ENCODE measurements at places on chromosomes 6 and 20.

GRCh38 chr6:132458887-132459604 is 53.9 kb downstream of the STX7 start:
- DNase-seq = no peak

DNA sequence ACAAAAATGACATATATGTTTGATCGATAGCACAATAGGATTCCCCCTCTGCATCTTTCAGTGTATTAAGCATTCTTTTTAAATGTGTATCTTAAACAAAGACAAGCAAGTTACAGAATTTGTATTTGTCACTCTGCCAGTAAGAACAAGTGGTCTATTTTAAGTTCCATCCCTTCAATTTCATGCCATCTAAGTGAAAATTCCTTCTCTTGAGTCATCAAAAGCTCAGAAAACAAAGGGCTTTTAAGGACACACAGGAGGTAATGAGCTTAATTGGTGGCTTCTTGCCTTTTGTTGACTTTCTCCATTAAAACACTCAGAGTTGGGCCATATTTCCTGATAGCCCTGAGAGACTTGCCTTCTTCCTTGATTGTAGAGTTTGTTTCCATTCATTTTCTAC is 547.8 kb downstream of the TENT5A start:
- DNase-seq = peak; percentile 17

GRCh38 chr6:133207754-133208153 is 33.4 kb upstream of the EYA4 start:
- no peak for DNase-seq

- no peak for DNase-seq
Observed at GRCh38 chr6:111921103-111921502, 47.9 kb upstream of the FYN start.

- no peak for DNase-seq
Observed at GRCh38 chr20:41499064-41499463, 119.1 kb downstream of the CHD6 start.

DNA sequence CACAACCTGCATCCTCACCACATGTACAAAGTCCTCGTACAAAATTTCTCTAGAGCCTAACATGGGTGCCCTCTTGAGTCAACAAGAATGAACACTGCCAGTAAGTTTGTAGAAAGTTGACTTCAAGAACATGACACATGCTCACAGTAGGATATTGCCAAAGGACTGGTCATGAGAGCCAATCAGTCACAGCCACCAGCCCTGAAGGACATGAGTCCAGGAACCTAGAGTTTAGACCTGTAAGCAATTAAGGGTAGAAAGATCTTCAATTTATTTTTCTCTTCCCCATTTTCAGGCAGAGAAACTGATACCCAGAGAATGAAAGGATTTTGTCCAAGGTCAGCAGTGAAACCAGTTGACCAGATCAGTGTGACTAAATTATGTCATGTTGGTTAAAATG is 96.1 kb downstream of the MAFB start:
- DNase-seq = no peak

- no peak for DNase-seq
Observed at GRCh38 chr6:167494698-167495435, 170.0 kb downstream of the TTLL2 start.

GRCh38 chr20:642398-643174 is 10.4 kb downstream of the SRXN1 start:
- DNase-seq = no peak

DNA sequence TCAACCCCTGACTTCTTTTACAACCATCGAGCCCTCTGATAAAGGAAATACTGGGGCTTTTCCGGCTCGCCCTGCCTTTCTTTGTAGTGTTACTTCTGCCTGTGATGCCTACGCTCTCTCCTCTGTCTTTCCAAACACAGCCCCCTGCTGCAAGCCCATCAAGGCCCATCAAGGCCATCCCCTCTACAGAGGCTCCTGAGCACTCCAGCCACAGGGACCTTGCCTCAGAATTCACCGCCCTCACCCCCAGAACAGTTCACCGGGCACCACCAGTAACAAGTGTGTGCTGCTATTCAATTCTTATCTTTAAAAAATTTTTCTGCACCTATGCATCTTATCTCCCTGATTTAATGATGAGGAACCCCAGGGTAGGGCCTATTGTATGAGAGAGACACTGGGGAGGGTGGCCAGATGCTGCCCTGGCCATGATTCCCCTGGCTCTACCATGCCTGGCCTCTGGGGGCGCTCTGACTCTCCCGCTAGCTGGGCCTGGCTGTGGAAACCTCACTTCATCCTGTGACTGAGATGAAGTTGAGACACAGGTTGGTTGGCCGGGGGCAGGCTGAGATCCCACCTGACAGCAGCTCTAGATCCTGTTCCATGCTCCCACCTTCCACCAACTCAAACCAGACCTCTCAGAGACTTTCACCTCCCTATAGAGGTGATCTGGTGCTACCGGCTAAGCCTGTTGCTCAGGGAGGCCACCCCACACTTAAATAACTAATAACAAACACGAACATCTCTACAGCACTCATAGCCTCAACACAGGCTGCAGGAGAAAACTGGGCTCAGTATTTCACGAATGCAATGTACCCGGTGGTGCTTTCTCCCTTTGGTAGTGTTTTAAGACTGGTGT is 19.2 kb upstream of the GLP1R start:
- peak; percentile 4 for DNase-seq

- no peak for DNase-seq
Observed at GRCh38 chr6:156804402-156804801, 27.2 kb downstream of the ARID1B start.

DNA sequence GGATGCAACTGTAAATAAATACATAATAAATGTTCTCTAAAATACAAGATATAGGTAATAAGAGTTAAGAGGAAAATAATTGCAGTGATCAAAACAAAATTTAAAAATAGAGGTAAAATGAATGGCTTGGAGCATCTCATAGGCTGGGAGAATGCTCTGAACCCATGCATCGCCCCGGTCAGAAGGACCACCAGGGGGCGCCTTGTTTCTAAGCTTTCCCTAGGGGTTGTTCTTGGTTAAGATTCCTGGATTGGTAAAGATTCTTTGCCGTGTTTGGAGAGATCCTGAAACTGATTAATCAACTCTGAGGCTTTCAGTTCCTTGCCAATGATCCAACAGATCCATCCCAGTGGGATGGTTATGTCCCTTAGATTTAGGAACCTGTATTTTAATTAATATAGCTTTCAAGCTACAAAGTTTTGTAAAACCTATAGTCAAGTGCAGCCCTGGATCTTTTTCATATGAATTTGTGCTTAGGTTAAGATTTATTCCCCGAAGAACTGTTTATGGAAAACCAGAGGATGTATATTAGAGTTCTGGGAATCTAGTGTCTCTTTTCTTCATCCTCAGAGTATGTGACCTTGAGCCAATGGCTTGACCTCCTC is 45.3 kb upstream of the PRELID3B start:
- peak; percentile 55 for DNase-seq

- DNase-seq = no peak
Observed at GRCh38 chr6:127466416-127466815, 7.2 kb upstream of the KIAA0408 start.

DNA sequence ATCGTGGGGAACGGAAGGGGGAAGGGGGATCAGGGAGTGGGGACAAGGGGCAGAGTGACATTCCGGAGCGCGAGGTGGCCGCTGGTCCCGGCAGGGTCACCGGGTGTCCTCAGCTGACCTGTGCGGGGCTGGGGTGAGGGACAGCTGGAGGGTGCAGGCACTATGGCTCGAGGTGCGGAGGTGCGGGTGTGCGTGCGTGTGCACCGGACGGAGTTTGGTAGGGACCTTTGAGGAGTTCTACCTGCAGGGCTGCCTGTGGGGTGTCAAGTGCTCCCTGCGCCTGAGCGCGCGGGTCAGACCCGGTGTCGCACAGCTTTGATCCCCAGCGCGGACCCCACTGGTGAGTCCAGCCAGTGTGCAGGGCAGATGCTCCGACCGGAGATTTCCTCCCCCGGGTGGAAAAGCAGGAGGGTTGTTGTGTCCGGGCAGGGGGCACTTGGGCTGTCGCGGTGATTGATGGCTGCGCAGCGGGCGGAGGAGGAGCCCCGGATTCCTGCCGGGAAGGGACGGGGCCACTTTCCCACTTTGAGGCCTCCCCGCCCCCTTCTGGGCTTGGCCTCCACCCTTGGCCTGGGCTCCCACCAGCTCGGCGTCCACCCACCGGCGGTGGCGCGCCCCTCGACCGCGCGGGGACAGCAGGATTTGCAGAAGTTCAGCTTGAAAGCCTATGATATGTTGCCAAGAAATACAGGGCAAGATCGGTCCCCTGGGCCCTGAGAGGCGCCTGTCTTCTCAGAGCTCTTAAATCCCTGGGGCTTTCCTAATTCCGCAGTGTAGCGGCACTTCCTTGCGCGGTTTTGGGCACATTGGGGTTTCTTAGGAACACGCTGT is 658 bp downstream of the RIN2 start:
- peak; percentile 41 for DNase-seq

DNA sequence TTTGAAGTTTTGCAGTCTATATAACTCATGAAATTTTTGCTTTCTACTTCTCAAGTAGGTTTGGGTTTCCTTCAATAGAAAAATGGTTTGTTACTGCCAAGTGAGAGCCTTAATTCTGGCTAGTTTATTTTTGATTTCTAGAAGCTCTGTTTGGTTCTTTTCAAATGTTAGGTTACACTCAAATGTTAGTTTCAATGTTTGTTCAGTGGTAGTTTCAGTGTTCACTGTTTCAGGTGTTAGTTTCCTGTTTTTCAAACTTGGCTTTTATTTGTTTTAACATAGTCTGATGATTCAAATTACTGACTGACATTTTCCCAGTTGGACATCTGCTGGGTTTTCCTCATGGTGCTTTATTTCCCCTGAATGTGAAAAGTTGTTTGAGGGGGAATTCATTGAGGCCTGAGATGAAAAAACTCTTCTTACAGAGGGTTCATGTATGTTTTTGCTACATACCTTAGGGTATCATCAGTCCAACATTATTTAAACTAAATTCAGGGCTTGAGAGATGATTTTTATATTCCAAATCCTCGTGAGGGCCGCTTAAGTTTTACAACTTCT is 189.0 kb downstream of the JARID2 start:
- no peak for DNase-seq

- no peak for DNase-seq
Observed at GRCh38 chr20:50855498-50856474, 60.9 kb downstream of the BCAS4 start.

DNA sequence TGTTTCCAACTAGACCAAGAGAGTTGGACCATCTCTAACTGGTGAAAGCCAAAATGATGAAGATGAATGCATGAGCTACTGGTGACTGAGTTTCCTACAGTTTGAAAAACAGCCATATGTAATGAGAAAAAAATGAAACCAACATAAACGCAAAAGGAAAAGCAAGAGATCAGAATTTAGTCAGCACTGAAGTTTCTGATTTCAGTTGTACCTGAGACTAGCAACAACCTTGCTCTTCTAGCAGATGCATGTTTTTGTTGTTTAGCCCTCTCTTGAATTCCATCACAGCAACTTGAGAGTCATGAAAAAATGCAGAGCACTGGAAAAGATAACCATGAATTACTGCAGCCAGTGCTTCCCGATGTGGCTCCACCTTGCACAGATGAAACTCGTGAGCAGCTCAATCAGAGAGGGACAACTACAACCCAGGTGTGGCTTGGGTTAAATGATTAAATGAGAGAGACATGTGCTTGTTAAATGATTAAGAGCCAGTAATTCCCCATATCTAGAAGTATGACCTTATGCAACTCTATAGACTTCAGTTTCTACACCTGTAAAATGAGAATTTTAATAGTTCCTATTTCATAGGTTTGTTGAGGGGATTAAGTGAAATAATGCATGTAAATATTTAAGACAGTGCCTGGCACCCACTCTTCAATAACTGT is 104.8 kb downstream of the ELOVL4 start:
- DNase-seq = no peak

DNA sequence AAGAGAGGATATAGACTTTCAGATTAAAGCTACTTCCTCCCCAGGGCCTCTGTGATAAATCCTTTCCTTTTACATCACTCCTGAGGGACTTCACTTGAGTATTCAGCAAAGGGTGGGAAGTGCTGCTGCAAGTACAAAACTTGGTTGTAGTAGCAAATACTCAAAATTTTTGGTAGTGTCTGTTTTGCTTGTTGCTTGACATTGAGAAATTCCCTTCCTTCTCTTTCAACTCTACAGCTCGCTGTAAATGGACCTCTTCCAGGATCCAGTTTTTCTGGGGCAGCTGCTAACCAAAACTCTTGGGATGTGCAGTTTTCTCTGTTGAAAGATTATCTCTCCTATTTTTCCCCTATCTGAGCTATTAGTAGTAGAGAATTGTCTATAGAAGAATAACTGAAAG is 472.0 kb downstream of the CD109 start:
- no peak for DNase-seq

- no peak for DNase-seq
Observed at GRCh38 chr6:130211691-130212090, 11.1 kb downstream of the SAMD3 start.

GRCh38 chr20:32396646-32397160 is 38.6 kb downstream of the ASXL1 start:
- peak; percentile 14 for DNase-seq

DNA sequence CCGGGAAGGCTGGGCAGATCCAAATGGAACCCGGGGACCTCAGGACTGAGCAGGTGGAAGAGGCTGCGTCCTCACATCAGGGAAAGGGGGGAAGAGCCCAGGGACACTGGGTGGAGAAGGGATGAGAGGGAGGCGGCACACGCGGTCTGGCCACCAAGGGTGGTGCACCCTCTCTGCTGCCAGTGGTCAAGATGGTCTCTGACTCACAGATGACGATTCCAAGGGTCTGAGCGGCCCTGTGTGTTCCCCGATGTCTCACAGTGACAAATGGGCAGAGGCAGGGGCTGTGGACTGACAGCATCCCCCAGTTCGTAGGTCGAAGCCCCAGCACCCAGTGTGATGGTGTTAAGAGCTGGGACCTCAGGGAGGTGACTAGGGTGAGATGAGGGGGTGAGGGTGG is 32.1 kb downstream of the SLCO4A1 start:
- DNase-seq = no peak

DNA sequence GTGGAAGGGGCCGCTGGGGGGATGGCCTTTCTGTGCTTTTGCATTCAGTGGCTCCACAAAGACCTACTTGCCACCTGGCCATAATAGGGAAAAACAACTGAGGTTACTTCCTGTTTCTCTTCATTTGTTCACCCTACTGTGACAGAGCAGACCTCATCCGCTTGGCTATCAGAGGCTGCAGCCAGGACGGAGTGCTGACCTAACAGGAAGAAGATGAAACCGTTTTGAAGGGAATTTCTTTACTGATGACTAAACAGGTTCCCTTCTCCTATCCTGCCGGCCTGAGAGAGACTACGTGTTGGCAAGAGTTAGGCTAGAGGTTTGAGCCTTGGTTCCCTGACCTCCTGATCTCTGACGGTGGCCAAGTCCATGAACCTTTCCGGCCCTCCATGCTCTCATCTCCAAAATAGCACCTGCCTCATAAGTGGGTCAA is 21.3 kb downstream of the PRR18 start:
- DNase-seq = no peak

DNA sequence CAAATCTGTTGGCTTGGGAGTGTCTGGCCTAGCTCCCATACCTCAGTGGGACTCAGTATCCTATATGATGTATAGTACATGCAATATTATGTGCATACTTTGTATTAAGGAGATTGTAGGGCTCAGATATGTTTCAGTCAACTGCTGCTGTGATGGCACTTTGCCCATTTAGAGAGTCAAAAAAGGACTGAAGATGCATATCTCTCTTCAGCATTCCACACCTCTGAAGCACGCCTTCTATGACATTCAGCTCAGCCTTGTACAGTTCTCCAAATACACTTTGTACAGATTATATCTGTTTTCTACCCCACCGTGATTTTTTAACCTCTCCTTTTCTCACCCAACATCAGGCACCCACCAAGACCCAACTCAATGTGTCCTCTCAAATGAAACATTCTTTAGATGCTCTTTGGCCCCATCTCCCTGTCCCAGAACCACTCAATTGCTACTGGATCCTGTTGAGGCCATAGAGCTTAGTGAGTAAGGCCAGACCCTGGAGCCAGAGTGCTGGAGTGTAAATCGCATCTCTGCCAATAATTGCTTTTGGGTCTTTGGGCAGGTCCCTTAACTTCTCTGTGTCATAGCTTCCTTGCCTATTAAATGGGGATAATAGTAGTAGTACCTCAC is 15.6 kb downstream of the ENPP1 start:
- DNase-seq = peak; percentile 72
